Activated naive CD8-positive, alpha-beta T cell treated with anti-CD3 and anti-CD28 coated beads for 36 hours (primary cell): ENCODE measurements at places on chromosomes 6 and 20.

- DNase-seq: no peak
Observed at GRCh38 chr20:45019762-45020123, 53.4 kb downstream of the STK4 start.

GRCh38 chr20:10171864-10172751, 46.5 kb upstream of the SNAP25 start:
- DNase-seq: peak; percentile 29

- DNase-seq: peak; percentile 56
Observed at GRCh38 chr20:2840967-2841531, 504 bp downstream of the VPS16 start.

DNA sequence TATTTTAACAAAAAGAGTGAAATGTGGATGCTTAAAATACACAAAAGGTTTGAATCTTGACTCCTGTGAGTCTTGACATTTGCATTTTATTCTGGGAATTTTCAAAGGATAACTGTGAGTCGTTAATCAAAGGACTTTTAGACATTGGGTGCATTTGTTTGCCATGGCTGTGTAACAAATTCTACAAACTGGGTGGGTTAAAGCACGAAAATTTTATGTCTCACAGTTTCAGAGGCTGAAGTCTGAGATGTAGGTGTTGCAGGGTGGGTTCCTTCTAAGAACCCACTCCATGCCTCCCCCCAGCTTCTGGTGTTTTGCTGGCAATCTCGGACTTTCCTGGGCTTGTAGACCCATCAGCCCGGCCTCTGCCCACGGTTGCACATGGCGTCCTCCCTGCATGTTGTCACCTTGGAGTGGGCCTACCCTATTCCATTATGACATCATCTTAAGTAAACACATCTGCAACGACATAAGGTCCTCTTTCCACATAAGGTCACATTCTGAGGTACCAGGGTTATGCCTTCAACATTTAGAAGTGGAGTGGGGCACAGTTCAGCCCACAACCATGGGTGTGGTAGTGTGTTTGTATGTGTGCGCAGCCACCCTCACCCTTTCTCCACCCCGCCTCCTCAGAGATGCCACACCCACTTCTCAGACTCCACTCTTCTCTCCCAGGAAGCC, 113.1 kb downstream of the FOXA2 start:
- DNase-seq: no peak

DNA sequence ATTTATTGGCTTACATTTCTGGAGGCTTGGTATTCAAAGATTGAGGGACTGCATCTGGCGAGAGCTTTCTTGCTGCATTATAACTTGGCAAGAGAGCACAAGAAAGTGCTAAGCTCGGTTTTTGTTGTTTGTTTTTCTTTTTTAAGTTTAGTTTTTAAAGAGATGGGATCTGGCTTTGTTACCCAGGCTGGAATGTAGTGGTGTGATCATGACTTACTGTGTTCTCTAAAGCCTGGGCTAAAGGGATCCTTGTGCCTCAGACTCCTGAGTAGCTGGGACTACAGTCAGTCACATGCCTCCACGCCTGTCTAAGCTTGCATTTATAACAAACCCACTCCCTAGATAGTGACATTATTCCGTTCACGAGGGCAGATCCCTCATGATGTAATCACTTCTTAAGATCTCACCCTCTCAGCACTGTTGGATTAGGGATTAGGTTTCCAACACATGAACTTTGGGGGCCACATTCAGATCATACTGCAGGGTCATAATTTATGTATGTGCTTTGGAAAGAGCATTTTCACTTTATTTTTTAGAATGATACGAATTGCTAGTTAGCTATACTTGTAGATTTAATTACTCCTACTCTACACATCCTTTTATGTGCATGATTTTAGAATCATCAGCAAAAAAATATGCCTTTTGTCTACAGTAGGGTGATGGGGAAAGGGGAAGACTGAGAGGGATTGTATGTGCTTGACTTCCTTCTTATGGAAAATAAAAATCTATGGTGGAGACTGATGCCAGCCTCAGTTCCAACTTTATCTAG, 167.8 kb downstream of the JARID2 start:
- DNase-seq: no peak

GRCh38 chr20:32511358-32512046, 73.6 kb downstream of the NOL4L start:
- DNase-seq: no peak

DNA sequence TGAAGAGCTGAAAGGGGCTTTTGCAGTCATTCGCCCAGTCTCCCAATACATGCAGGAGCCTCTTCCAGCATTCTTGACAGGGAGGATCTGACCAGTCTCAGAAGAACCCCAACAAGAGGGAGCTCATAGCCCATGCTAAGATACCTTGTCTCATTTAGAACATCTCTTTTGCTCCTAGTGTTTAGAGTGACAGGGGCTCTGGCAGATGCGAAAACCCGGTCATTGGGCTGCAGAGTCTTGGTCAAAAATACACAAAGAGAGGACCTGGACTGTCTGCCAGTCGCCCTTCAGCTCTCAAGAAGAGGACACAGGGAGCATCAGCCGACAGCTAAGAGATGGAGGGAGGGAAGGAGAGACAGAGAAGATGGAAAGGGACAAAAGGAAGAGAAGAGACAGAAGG, 700 bp downstream of the GUCA1B start:
- no peak for DNase-seq

DNA sequence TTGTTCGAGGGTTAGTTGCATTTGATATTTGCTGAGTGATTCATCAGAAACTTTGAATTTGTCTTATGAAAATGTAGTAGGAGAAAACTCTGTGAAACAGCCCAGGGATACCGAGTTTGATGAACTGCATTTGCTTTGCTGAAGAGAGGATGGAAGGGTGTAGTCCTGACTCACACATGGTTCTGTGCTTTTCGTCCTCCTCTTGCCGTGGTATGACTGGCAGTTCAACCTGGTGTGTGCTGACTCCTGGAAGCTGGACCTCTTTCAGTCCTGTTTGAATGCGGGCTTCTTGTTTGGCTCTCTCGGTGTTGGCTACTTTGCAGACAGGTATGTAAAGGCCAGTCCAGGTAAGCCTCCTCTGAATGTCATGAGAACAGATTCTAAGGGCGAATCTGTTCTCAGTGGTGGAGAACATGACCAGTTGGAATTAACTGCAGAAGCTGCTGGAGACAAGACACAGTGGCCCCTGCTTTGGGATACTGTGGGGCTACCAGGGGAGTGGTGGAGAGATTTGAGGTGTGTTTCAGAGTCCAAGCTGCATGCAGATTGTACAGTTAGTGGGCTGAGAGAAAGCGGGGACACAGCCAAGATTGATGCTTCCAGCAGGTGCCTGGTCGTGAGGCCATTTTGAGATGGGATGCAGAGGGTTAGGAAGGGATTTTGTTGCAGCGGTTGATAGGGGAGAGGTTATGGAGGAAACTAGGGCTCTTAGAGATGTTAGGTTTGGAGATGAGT, 8.4 kb downstream of the SLC22A1 start:
- no peak for DNase-seq

GRCh38 chr6:18034798-18035202, 47.4 kb upstream of the KIF13A start:
- DNase-seq: no peak

- DNase-seq: no peak
Observed at GRCh38 chr20:37380864-37381579, 35.1 kb downstream of the SRC start.

DNA sequence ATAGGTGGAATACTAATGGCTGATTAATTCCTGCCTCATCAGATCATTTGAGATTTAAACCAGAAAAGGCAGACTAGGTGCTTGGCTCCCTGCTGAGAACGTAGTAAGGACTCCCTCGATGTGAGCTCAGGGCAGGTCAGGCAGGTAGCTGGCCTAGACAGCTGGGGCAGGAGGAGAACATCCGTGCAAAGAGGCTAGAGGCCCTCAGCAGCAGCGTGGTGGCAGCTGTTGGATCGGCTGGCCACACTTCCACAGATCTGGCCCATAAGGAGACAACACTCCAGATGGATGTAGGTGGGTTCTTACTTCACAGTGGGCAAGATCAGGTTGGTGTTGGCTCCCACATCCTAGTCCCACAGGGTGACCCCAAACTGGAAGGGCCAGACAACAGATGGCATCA, 38.5 kb downstream of the EYA2 start:
- DNase-seq: no peak

DNA sequence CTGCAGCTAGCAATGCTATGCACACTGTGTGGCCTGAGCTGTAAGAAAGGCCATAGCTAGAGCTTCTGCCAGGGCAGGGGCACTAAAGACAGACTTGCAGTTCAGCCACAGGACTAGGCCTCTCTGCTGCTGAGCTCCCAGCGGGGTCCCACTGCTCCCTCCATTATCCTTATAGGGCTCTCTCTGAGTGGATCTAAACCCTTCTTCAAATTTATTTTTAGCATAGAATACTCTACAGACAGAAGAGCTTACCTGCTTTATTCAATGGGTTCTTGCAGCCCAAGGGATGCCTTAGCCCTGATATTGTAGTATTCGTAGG, 100.9 kb upstream of the MLN start:
- no peak for DNase-seq

DNA sequence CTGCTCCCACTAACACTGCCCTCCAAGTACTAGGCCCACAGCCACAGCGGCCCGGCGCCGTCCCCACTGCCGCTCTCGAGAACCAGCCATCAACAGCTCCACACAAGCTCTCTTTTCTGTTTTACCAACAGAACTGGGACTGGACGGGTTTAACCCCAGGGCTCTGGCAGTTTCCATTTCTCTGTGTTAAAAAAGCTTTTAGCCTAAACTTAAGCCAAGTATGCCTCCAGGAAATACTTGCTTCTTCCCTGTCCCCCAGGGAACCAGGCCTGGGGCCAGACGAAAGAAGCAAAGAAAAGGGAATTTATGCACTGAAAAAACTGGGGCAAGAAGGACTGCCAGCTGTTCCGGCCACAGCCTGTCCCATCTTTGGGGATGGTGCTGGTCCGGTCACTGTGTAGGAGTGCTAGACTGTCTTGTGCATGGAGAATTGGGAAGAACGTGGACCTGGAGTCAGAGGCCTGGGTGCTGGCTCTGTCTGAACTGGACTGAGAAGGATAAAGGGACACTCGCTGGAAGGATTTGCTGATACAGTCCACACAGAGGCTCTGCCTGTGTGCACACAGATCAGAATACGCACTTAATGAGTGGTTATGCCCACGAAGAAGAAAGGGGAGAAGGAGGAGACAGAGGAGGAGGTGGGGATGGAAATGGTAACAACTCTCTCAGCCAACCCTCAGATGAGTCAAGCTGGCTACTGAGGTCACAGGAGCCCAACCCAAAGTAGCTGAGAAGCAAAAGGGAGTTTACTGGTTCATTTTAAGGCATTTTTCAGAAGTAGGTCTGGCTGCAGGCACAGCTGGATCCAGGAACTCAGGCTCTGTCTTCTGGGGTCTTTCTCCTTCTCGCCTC, 254.4 kb upstream of the PMEPA1 start:
- no peak for DNase-seq

GRCh38 chr6:138535728-138536455, 36.6 kb upstream of the NHSL1 start:
- no peak for DNase-seq

- DNase-seq: no peak
Observed at GRCh38 chr20:13934992-13935894, 55.2 kb downstream of the SEL1L2 start.

- no peak for DNase-seq
Observed at GRCh38 chr6:11607383-11607782, 69.8 kb downstream of the TMEM170B start.
